ENCODE measurements at places on chromosomes 3 and 15.

DNA sequence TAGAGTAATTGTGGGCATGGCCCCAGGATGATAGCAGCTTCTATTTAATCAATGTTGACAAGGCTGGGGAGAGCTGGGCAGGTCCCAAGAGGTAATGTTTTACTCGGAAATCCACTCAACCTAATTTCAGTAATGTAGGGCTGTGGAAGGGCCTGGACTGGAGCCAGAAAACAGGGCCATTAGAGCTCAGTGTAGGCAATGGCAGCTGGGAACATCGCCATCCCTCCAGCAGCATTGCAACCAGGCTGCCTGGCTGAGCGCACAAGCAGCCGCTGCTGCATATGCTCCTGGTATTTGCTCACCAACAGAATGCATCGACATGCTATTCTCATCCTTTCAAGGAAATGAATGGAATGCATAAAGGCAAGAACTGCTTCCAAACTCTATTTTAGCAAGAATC is 90.0 kb downstream of the GAP43 start:
- peak; percentile 100 for DNase-seq

DNA sequence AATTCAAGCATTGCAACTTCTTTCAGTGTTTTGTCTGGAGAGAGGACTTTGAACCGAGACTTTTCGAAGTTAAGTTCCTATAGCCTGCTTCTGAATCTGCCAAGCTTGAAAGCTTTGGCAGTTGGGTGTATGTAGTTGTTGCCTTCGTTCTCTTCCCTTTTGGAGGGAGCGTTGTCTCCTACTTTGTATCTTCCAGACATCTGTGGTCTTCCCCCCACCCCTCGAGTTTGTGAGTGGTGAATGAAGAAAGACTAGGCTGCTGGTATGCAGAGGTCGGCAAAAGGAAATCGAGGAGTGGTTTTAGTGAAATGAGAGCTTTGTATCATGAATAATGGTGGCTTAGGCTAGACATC is 1.3 kb downstream of the CTNNB1 start:
- DNase-seq = no peak

DNA sequence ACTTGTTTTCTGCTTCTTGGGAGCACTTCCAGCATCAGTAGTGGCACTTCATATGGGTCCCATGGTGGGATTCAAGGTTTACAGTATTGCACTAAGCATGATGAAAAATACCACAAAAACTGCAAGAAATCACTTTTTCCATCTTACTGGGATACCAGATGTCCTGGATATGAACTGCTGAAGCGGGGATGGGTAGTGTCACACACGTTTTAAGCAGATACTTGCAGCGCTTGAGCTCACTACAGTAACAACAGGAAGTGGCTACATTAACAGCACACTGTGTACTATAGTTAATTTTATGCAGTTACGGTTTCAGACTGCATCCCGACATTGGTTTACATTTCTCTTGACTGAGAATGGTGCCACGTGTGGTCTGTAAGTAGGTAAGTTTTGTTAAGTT is 3.5 kb upstream of the ISG20 start:
- no peak for DNase-seq

GRCh38 chr3:170865209-170866094 is 4.5 kb downstream of the RPL22L1 start:
- no peak for DNase-seq

- no peak for DNase-seq
These were observed 37.8 kb downstream of the ZNF445 start for GRCh38 chr3:44439499-44440295.

GRCh38 chr3:95334461-95334860 is 1271.6 kb downstream of the NSUN3 start:
- DNase-seq = no peak

GRCh38 chr3:77427528-77427927 is 387.6 kb downstream of the ROBO2 start:
- peak; percentile 15 for DNase-seq

GRCh38 chr15:29056839-29057450 is 171.2 kb downstream of the APBA2 start:
- DNase-seq = no peak

DNA sequence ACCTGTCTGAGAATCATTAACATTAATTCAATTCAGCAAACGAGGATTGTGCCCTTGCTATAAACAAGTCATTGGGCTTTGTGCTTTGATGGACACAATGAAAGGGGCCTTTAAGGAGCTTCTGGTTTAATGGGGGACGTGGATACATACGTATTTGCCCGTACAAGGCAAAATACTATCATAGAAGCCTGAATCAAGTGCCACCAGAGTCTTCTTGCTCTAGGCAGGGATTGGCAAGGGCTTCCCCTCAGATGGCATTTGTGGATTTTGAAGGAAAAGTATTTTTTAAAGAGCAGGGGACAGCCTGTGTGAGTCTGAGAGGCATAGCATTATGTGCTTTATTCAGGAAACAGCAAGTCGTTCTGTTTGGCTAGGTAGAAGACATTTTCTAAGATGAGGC is 83.7 kb upstream of the NEDD4 start:
- no peak for DNase-seq

- no peak for DNase-seq
These were observed 235.5 kb downstream of the UBE2E2 start for GRCh38 chr3:23438657-23439056.

DNA sequence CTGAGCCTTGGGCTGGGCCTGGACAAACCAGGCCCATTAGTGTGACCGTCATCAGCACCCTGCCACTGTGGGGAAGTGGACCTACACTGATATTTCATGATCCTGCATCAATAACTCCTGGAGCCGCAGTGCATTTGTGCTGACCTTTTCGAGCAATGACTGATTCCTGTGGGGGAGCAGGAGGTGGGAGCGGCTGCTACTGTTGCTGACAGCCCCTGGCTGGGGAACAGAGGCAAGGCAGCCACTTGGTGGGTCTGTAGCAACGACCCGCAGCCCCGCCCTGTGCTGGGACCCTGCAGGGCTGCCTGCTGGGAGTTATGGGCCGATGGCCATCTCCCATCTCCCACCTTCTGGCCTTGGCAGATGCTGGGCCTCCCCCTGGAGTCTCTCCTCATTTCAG is 42.1 kb downstream of the CCDC33 start:
- no peak for DNase-seq

GRCh38 chr15:88017753-88018152 is 238.8 kb downstream of the NTRK3 start:
- no peak for DNase-seq

DNA sequence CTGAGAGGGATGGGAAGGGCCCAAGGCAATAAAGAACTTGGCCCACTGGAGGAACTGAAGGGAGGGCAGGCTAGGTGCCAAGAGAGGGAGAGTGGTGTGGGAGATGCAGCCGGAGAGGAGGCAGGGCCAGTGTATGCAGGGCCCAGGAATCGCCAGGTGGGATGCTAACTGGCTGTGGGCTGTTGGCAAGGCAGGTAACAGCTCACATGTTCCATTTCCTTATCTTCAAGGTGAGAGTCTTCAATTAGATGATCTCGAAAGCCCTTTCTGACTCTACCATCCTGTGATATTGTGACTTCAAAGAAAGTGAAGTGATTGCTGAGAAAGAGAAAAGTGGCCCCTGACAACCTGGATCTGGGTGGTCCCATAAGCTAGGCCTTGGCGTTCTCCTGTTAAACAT is 49.0 kb downstream of the CASR start:
- no peak for DNase-seq

GRCh38 chr3:138862924-138863775 is 28.4 kb upstream of the PIK3CB start:
- peak; percentile 15 for DNase-seq

GRCh38 chr3:58299839-58300516 is 6.1 kb upstream of the RPP14 start:
- no peak for DNase-seq

DNA sequence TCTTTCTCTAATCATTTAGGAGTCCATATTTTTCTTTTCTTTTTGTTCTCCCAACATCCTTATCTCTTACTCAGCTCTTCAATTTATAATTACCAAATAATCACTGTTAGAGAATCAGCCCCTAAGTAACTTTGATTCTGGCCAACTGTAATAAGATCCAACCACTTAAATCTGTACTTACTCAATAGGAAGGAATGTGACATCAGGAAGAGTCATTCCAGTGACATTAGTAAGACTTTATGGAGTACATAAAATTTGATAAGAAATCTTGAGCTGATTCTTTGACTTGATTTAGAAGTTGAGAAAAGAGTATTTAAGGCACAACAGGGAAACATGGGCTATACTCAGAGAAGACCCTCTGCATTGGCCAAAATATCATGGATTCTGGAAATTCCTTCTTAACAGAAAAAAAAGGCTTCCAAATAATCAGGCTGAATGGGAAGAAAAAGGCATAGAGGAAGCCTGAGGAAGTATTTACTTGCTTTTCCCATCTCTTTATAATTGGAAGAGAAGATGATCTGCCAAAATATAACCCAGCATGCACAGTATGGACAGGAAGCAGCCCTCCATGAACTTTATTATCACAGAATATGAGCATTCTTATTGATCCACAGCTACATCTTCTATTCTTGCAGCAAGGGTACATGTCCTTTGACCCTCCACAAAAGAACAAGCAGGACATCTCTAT is 289.7 kb upstream of the TPRG1 start:
- no peak for DNase-seq

- no peak for DNase-seq
These were observed 380.3 kb upstream of the THBS1 start for GRCh38 chr15:39200586-39200985.

- peak; percentile 86 for DNase-seq
These were observed 300.3 kb upstream of the CBLB start for GRCh38 chr3:106168962-106169750.

DNA sequence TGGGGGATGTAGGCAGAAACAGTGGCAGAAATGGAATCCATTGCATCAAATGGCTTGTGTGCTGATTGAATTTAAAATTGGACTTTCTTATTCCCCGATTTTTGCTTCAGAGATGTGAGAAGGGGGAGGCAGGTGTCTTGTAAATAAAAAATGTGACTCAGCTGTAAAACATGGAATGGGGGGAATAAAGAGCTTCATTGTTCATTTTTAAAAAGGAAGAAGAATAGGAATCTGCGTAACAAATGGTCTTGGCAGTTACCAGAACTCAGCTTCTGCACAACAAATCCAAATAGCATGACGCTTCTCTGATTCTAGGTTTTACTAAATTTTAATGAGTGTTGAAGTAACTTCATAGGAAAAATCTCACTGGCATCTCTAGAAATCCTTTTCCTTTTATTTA is 323.9 kb upstream of the GBE1 start:
- no peak for DNase-seq

- DNase-seq = no peak
These were observed 196.7 kb downstream of the PDE8A start for GRCh38 chr15:85178308-85178707.

DNA sequence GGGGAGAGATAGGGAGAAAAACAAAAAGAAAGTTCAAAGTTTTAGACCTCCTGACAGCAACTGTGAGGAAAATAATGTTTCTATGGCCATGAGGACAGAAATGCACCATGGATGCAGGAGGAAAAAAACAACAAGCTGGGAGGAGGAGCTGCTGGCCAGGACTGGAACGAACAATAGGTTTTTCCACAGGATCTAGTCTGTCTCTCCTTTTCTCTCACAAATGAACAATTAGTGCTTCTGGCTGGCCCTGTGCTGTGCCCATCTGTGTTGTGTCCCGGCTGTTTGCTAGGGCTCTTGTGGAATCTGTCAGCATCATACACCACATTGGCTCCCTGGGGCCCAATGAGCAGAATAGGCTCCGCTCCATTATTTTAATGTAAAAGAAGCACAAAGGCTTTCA is 15.2 kb downstream of the GK5 start:
- no peak for DNase-seq

DNA sequence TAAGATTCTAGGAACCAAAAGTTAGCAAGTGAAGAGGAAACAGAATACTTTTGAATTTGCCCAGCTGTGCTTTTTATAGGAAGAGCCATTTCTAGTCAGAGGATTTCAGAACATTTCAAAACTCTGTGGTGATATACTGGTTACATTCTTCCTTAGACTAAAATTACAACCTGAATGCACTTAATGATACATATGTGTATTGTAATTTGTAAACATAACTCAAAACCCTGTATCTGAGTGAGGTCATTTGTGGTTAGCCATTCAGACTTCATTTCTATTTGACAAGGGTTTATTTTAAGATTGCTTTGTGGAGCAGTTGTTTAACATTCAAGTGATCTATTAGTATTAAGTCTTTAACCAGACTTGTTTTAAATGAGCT is 59.4 kb upstream of the TRIM71 start:
- no peak for DNase-seq
